ENCODE measurements at places on chromosomes 6 and 20. TPM values are rescaled to one million over a fixed set of nuclear protein-coding genes. Genes with fewer than 3 reads are reported as not detected.
A peak's percentile ranks its signal among the peaks of the same experiment; 100 is the strongest.

DNA sequence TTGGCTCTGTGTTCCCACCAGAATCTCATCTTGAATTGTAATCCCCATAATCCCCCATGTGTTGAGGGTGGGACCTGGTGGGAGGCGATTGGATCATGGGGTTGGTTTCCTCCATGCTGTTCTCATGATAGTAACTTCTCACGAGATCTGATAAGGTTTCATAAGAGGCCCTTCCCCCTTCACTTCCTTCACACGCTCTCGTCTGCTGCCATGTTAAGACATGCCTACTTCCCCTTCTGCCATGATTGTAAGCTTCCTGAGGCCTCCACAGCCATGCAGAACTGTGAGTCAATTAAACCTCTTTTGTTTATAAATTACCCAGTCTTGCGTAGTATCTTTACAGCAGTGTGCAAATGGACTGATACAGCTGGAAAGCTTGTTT lies 90.0 kb downstream of the ELOVL5 start:
- DNase-seq = no peak

DNA sequence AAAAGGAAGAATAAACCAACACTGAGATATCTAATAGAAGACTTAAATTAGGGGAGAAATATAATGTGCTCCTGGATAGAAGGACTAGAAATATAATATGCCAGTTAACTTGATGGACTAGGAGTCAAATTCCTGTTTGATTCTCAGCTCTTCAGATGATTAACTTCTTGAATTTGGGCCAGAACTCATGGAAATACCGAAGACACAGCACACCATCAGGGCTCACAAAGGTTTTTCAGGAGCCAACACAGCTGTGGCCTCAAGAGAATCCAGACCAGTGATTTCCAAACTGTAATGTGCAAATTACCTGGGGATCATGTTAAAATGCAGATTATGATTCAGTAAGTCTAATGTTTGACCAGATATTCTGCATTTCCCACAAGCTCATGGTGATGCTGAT lies 33.8 kb upstream of the LRRC1 start:
- DNase-seq = no peak

GRCh38 chr6:143298071-143298470 lies 152.4 kb downstream of the ADAT2 start:
- no peak for DNase-seq

- peak; percentile 44 for DNase-seq
Observed at GRCh38 chr6:27188061-27188884, 59.2 kb upstream of the PRSS16 start.

The SLC22A16 gene
- total RNA-seq = not detected

- DNase-seq = no peak
Observed at GRCh38 chr6:11974089-11974488, 38.0 kb upstream of the HIVEP1 start.

GRCh38 chr6:44667226-44667625 lies 279.7 kb downstream of the CDC5L start:
- DNase-seq = no peak

DNA sequence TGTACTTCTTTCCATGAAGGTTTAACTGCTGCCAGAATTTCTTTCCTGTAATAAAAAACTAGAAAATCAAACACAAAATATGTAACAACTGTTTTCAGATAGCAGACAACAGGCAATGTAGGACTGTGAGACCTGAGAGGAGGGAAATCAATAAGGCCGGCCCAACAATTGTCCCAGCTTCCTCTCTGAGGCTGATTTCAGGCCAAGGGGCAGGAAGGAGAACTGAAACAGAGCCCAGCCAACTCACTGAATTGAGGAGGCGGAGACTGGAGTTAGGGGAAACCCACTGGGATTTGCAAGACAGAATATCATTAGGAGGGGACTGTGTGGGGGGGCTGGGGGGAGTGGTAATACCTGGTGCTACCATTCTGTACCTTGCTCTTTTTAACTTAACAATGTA lies 42.2 kb downstream of the FLRT3 start:
- no peak for DNase-seq

The ZCCHC3 gene
- 29.8 TPM for total RNA-seq

GRCh38 chr6:122995921-122996793 lies at the start of gene CLVS2:
CLVS2 (plus strand) TSS chr6:122996235; CDS start chr6:122997778, 1,543 bp downstream.
- no peak for DNase-seq

- DNase-seq = no peak
Observed at GRCh38 chr6:138622967-138623366, 123.7 kb upstream of the NHSL1 start.

GRCh38 chr6:47651505-47651944 lies 46.9 kb upstream of the ADGRF4 start:
- DNase-seq = no peak

DNA sequence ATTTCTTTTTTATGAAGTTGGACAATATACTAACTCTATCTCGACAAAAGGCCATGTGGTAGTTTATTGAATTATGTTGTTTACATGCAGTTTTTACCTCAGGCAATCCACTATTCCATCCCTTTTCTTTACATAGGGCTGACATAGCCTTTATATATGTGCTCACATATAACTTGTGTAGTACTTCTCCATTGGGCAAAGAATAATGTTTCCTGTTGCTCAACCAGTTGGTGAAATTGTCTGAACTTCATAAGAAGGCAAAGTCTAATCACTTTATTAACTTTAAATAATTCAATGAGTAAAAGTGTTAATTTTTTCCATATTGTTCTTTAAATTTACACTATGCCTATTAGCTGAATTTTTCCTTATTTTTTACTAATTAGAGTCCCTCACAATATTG lies 1272.1 kb downstream of the EPHA7 start:
- DNase-seq = no peak

The PRL gene
- not detected for total RNA-seq

DNA sequence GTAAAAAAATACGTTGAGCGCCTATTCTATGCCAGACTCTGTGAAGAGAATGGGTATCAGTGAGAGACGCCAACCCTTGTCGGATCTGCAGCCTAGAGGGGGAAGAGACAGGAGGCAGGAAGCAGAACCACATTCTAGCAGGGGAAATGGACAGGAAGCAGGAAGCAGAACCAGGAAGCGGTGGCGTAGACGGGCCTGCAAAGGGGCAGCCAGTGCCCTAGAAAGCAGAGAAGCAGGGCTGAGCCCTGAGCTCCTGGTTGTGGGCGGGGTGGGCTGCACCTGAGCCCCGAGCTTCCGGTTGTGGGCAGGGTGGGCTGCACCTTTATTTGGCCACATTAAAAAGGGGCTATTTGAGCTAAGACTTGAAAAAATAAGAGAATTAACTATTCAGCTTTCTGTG lies 71.9 kb downstream of the FAM120B start:
- DNase-seq = peak; percentile 4

The ASF1A gene
- total RNA-seq = 64.0 TPM

- DNase-seq = peak; percentile 81
Observed at GRCh38 chr6:2931970-2932748, 29.1 kb upstream of the SERPINB9 start.

The BRPF3 gene
- total RNA-seq = 36.7 TPM

The ERVFRD-1 gene
- not detected for total RNA-seq

DNA sequence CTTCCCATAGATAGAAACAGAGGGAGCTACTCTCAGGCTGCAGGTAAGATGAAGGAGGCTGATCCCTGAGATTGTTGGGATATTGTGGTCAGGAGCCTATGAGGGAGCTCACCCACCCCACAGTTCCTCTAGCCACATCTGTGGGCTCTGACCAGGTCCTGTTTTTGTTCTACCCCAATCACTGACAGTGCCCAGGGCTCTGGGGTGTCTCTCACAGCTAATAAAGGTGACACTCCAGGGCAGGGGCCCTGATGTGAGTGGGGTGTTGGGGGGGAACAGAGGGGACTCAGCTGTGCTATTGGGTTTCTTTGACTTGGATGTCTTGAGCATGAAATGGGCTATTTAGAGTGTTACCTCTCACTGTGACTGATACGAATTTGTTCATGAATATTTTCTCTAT lies 2.8 kb downstream of the HLA-F start:
- no peak for DNase-seq

The C6orf52 gene
- 1.5 TPM for total RNA-seq

The POU5F1 gene
- total RNA-seq = not detected

- no peak for DNase-seq
Observed at GRCh38 chr6:11163932-11164331, 52.4 kb upstream of the ERVFRD-1 start.

DNA sequence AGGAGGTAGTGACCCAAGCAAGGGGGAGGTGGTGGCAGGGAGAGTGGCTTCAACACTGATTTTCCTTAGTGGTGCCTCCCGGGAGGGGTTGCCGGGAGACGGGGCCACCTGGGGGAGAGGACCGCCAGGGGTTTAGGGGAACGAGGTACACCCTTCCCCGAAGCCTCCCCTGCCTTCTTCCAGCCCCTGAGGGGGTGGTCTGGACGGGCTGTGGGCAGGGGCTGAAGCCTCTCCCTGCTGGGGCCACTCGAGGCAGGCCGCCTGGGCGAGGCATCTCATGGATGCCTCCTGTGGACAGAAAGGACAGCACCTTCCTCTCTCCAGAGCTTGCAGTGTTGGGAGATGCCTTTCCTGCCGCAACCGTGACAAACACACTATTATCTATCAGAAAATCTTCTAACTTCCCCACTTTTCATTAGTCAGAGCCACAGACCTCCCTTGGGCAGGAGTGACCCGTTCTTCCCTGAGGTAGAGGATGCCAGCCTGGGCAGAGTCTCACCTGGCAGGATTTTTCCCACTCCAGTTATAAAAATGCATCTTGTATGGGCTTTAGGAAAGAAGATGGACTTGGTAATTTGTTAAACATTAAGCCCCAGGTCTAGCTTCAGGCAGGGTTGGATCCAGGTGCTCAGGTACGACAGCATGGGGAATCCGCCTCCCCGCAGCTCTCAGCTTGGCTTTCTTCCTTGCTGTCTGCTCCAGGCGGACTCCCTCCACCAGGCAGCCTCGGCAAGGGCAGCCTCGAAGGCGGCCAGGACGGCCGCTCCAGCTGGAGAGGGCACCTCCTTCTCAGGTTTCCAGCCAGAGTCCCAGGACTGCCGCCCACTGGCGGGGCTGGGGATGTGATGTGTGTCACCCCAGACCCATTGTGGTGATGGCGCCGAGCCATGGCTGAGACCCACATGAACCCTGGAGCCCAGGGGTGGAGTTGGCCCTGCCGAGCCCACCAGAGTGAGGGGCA lies 11.0 kb downstream of the HRH3 start:
- no peak for DNase-seq

The PTCRA gene
- not detected for total RNA-seq

DNA sequence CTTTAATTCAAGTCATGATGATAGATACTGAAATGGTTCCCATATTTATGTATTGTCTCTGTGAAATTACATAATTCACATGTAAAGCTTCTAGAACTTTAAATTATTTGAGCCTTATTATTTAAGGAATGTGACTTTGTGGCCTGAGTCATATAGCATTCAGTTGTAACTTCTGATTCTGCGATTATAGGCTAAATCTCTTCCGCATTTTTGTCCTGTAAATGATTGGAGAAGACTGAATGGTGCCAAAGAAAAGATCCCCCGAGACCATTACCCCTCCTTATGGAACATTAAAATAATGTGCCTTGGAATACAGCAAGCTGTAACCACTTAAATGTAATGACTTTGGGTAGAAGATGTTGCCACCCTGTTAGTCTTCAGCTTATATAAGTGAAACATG lies 63.3 kb upstream of the MAP7 start:
- no peak for DNase-seq

GRCh38 chr20:29740951-29741593 lies 1516.4 kb upstream of the DEFB115 start:
- no peak for DNase-seq

GRCh38 chr6:107342144-107342543 lies 117.2 kb downstream of the PDSS2 start:
- no peak for DNase-seq

DNA sequence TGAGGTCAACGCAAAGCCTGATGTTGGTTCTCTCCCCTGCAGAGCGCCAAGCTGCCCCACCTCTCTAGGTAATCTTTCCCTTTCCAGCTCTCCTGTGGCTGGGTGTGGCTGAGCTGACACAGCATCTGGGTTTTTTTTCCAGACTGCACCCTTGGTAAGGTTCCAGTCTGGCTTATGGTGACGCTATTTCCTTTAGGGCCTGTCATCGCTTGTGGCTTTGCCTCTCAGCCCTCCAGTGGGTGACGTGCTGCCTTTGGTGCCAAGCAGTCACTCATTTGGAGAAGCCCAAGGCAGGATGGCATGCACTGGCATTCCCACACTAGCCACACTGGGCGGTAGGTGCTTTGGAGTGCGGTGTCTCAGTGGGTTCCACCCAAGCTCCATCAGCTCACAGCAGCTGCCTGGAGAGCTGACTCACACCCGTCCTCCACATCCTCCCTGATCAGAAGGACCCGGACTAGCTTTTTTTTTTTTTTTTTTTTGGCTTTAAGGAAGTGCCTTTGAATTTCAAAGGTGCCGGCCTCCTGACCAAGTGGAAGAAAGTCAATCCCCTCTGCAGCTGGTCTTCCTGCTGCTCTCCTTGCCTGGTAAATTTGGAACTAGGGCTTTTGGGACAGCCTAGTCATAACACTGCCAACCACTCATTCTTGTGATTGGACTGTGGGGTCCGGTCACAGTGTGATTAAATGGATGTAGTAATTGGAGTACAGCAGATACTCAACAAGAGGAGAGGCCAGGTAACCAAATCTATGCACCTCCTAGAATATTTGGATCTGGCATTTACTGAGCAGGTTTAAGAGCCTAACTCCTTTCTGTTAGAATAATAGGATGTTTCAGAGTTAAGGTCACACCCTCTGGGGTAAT lies 153.6 kb downstream of the CD83 start:
- no peak for DNase-seq

DNA sequence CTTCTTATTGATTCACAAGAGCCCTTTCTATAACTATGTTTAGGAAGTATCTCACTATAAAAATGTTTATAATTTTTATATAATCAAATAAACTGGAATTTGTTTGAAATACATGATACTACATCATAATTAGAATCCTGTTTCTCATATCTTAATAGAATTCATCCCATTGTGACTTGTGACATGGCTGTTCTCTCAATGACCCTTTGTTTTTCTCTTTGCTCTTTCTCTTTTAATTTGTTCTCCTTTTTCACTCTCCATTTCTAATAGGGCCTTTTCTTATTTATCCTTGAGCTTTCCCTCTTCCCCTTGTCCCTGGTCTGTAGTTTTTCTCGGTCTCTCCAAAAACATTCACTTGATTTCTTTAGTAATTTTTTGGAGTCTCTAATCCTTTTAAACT lies 111.3 kb downstream of the ADGRB3 start:
- no peak for DNase-seq

The WFDC12 gene
- not detected for total RNA-seq

DNA sequence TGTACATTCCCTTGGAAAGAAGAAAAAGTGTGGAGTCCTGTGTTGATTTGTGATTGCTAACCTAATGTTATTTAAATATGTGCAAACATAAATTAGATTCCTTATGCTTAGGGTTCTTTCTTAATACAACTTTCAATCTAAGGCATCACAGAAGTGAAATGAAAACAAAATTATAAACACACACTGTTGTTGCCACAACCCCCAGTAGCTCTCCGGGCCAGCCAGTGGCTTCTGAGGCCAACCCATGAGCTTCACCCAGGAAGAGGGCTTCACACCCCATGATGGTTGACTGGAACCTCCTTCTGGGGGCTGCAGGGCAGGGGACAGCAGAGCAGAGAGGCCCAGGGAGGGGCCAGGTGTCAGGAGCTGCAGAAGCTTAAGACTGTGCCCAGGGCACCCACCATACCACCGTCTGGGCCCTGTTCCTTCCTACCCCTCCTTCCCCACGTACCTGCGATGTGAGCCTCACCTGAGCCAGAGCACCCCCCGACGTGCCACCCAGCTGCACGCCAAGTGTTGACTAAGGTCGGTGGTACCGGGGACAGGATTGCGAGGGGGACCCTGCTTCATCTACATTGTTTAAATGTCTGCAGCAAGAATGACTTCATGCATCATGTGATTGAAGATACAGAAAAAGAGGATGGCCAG lies 110.5 kb downstream of the FAM120B start:
- DNase-seq = no peak

Measured in CD4-positive, alpha-beta memory T cell (primary cell).